ENCODE measurements at places on chromosomes 6 and 20.

- H3K27me3 ChIP-seq = no peaks in the 10 kb centered on the region
- H3K4me1 ChIP-seq = no peaks in the 10 kb centered on the region
- no peak overlapping the region for H3K4me3 ChIP-seq
- no peak for DNase-seq
These were observed 109.7 kb downstream of the AKAP7 start for GRCh38 chr6:131244942-131245341.

- no peaks in the 10 kb centered on the region for H3K4me1 ChIP-seq
- peaks cover 4% of the 10 kb centered on the region for H3K27me3 ChIP-seq
- DNase-seq = peak; percentile 13
- H3K4me3 ChIP-seq = no peak overlapping the region
These were observed 1.8 kb upstream of the HLA-DQB1 start for GRCh38 chr6:32668226-32668747.

GRCh38 chr6:117265410-117266256 is at the start of gene VGLL2:
VGLL2 (plus strand) TSS chr6:117265558; CDS start chr6:117265764, 206 bp downstream.
- H3K4me1 ChIP-seq = peaks cover 23% of the 10 kb centered on the region
- H3K27me3 ChIP-seq = no peaks in the 10 kb centered on the region
- H3K4me3 ChIP-seq = peak within 1 kb of the TSS; percentile 90
- peak within 1 kb of the TSS; percentile 95 for H3K27ac ChIP-seq
- peak; percentile 79 for DNase-seq
- H3K36me3 ChIP-seq = no peaks in the 10 kb centered on the region

DNA sequence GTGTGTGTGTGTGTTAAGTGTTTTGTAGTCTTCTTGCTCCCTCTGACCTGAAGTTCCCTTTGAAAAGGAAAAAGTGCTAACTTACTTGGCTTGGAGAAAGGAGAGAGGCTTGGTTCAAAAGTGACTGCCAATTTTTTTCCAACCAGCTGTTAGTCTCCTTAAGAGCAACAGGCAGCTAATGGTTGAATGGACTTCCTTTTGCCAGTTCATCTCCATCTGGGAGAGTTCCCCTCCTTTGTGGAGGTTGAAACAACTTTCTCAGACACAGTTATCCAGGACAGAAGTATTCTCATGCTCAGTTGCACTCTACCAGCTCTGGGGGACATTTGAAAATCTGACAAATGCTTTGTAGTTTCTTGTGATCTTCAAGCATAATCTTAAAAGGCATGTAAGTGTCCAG is 4.5 kb downstream of the RIPOR2 start:
- H3K36me3 ChIP-seq = no peaks in the 10 kb centered on the region
- H3K4me3 ChIP-seq = no peak overlapping the region
- H3K4me1 ChIP-seq = peaks cover 29% of the 10 kb centered on the region
- no peaks in the 10 kb centered on the region for H3K27me3 ChIP-seq
- peak overlapping the region; percentile 75 for H3K27ac ChIP-seq

GRCh38 chr6:131084982-131085381 is 21.9 kb upstream of the EPB41L2 start:
- no peaks in the 10 kb centered on the region for H3K27me3 ChIP-seq
- no peaks in the 10 kb centered on the region for H3K4me1 ChIP-seq
- no peaks in the 10 kb centered on the region for H3K36me3 ChIP-seq
